Heart right ventricle (tissue), 16 donors: ENCODE measurements at places on chromosomes 5 and 9. TPM values are rescaled to one million over a fixed set of nuclear protein-coding genes. Genes with fewer than 3 reads are reported as not detected.

LSM11 gene
- 0.66 TPM for polyA plus RNA-seq

PTPRD gene
- polyA plus RNA-seq = 2.0 TPM

ZFR gene
- polyA plus RNA-seq = 26.8 TPM

TMEFF1 gene
- not detected for polyA plus RNA-seq

SLC23A1 gene
- not detected for polyA plus RNA-seq

RELL2 gene
- polyA plus RNA-seq = 2.6 TPM

WHRN gene
- polyA plus RNA-seq = 0.58 TPM

DDX4 gene
- not detected for polyA plus RNA-seq

DAB2IP gene
- polyA plus RNA-seq = 18.1 TPM

IFNK gene
- not detected for polyA plus RNA-seq

FST gene
- 6.3 TPM for polyA plus RNA-seq

DNA sequence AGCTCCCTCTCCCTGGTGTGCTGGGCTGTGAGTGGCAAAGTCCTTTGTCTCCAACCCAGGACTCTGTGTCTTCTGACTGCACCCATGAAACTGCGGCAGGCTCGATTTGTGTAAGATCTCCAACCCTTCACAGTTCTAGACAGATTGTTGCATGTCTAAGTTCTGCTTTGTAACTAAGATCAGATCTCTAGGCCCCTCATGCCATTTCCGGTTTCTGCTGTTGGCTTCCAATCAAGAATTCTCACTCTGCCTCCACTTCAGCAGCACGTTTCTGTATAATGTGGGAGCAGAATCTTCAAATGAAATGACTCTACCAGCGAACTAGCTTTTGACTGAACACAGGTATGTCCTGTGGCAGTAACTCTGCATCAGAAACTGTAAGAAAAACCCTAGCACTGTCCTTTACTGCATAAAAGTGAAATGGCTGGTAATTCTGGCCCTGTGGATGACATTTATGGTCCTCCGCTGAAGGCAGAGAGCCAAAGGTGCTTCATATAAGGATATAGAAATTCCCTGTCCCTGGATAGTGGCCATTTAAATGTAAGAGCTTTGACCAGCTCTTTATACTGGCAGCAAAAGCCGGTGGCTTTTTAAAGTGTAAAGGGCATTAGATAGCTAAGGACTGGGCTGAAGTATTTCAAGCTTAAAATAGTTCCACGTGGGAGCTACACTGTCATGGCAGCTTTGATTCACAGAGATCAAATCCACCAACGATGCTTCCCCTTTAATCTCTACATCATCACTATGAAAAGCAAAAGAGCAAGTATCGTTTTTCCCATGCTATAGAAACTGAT, 319.0 kb upstream of the CDH6 start:
- peak; percentile 5 for DNase-seq

- DNase-seq = no peak
Measured at GRCh38 chr5:180139731-180140055, 68.1 kb upstream of the RNF130 start.

GRCh38 chr9:37026113-37026930, 7.7 kb downstream of the PAX5 start:
- DNase-seq = no peak

- DNase-seq = no peak
Measured at GRCh38 chr9:128505414-128505765, 871 bp downstream of the GLE1 start.

DNA sequence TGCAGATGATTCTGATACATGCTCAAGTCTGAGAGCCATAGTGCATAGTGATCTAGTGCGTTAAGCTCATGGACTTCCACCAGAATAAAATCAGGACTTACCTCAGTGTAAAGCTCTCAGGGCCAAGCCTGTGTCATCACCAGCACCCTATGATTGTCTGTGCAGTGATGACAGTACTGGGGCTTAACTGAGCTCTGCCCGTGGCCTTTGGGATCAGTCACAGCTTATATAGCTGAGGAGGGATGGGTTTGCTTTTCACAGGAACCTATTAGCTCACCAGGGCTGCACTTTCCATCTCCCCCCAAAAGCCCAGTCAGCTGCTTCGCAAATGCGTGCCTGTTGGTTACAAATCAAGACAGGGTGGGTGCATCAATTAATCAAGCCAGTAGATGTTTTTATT, 246.9 kb downstream of the NR3C1 start:
- DNase-seq = no peak

GRCh38 chr5:158727136-158727535, 372.6 kb downstream of the EBF1 start:
- no peak for DNase-seq

- no peak for DNase-seq
Measured at GRCh38 chr5:56259002-56259511, 25.9 kb upstream of the ANKRD55 start.

DNA sequence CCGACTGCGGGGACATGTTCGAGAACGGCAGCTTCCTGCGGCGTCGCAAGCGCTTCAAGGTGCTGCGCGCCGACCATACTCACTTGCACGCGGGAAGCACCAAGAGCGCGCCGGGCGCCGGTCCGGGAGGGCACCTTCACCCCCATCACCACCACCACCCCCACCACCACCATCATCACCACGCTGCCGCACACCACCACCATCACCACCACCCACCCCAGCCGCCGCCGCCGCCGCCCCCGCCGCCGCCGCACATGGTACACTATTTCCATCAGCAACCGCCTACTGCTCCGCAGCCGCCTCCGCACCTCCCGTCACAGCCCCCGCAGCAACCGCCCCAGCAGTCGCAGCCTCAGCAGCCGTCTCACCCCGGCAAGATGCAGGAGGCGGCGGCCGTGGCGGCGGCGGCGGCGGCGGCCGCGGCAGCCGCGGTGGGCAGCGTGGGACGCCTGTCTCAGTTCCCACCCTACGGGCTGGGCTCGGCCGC, 514 bp downstream of the FOXB2 start:
- no peak for DNase-seq

DNA sequence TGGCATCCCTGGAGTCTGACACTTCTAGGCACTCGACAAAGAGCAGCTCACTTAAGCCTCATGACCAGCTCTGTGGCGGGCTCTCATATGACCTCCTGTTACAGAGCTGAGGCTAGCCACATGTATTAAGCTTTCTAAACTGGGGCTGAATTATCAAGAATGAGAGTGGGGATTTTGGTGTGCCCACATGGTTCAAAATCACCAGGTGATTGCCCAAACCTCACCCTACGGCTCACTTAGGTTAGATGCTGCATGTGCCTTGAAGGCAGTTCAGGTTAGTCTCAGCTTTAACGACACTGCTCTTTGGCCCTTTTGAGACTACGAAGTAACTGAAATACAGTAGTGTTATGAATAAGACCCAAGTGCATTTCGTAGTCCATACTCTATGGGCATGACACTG, 39.4 kb upstream of the SMIM32 start:
- DNase-seq = no peak

DNA sequence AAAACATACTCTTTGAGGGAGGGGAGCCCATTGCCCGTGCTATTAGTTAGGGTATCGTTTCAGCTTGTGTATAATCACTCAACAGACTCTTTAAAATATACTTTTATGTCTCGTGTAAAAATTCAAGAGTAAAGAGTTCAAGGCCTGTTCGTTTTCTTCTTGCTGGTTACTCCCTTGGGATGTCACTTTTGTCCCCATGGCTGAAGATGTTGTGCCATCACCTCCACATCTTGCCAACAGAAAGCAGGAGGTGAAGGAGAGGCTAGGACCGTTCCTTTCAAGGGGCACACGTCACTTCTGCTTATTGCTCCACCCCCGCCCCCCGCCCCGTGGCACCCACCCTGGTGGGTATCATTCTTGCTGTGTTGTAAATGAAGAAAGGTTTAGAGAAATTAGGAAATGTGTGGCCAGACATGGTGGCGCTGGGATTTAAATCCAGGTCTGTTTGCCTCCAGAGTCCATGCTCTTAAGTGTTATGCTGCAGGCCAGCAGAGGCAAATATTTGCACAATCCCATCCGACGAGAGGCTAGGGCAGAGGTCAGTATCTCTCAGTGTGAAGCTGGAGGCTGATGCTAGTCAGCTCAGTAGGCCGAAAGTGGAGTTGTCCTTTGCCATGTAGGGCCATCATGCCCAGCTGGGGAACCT, 3.0 kb downstream of the MLANA start:
- no peak for DNase-seq

DNA sequence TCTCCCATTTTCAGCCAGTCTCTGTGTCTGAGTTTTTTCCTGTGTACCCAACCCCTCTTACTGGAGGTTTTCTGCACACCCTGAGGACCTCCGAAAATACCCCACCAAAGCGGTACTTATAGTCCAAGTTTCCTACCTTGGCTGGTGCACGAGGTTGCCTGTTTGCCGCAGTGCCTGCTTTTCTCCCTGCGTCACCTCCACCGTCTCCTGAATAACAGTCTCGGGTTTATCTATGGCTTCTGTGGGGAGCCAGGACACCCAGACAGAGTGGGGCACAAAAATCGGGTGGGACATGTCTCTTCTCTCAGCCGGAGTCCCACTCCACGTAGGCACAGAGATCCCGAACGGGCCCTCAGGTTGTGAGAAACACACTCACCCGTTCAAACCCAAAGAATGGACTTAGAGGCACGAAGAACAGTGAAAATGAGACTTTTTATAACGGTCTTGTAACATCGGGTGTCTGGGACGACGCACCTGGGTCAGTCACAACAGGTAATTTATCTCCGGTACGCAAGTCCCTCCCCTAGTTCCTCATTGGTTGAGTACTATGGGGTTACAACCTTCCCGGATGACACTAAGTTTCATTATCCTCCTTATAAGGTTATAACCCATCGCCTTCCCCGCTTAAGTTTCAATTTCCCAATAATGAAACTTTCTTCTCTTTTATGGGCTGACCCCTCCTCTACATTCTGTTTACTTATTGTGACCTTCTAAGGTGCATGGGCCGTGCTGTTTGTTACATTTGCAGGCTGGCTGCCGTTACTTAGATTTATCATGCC, 970.2 kb upstream of the COX7C start:
- no peak for DNase-seq

GRCh38 chr5:144151026-144151425, 19.4 kb downstream of the YIPF5 start:
- DNase-seq = no peak

GRCh38 chr5:150647275-150648251, 7.1 kb downstream of the SYNPO start:
- DNase-seq = peak; percentile 82

DNA sequence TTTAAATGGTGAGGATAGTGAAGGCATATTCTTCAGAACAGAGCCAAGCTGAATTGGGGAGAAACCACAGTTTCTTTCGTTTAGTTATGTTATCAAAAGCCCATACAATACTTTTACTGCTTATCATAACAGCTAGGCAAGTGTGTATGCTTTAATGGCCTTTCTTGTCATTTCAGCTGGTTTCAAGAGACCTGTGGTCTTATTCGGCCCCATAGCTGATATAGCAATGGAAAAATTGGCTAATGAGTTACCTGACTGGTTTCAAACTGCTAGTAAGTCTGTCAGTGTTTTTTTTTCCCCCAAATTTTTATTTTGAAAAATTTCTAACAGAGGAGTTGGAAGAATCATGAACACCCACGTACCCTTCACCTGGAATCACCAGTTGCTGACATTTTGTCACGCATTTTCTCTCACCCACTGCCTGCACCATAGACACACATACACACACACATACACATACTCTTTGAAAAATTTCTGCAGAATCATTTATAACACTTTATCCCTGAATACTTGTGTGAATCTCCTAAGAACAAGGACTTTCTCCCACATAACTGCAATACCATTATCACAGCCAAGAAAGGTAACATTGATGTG, 63.7 kb downstream of the TJP2 start:
- DNase-seq = no peak

GRCh38 chr9:91643481-91644077, 219.9 kb upstream of the NFIL3 start:
- DNase-seq = no peak

GRCh38 chr5:75536694-75537360, 25.1 kb downstream of the POLK start:
- DNase-seq = no peak

GRCh38 chr5:170053896-170054295, 51.8 kb upstream of the FOXI1 start:
- no peak for DNase-seq

- DNase-seq = no peak
Measured at GRCh38 chr5:127186657-127187056, 103.9 kb upstream of the MEGF10 start.

GRCh38 chr5:59188419-59189225, 605.7 kb downstream of the RAB3C start:
- DNase-seq = peak; percentile 65
